ENCODE measurements at places on chromosomes 7 and 10.

DNA sequence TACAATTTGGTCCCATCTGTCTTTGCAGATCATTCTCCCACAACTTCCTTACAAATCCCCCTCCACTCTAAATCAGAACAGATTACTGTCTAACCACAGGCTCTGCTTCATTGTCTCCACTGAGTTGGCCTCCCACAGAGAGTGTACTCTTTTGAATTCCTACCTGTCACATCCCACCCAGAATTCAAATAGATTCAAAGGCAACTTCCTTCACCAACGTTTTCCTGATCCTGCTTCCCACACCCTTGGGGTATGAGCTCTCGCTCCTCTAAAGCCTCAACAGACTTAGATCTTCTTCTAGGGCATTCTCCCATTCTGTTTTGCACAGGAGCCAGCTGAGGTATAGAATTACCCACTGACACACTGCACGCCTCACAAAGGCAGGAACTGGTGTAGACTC lies 197.8 kb upstream of the CDCA7L start:
- DNase-seq, result no peak

GRCh38 chr7:123836656-123837055 lies 8.3 kb upstream of the HYAL4 start:
- no peak for DNase-seq

- no peak for DNase-seq
Observed at GRCh38 chr7:150401861-150402631, 22.9 kb downstream of the ZNF775 start.

GRCh38 chr10:95350830-95351228 lies 60.0 kb upstream of the PDLIM1 start:
- DNase-seq, result no peak

- DNase-seq, result no peak
Observed at GRCh38 chr7:67618556-67619162, 622.0 kb downstream of the TYW1 start.

DNA sequence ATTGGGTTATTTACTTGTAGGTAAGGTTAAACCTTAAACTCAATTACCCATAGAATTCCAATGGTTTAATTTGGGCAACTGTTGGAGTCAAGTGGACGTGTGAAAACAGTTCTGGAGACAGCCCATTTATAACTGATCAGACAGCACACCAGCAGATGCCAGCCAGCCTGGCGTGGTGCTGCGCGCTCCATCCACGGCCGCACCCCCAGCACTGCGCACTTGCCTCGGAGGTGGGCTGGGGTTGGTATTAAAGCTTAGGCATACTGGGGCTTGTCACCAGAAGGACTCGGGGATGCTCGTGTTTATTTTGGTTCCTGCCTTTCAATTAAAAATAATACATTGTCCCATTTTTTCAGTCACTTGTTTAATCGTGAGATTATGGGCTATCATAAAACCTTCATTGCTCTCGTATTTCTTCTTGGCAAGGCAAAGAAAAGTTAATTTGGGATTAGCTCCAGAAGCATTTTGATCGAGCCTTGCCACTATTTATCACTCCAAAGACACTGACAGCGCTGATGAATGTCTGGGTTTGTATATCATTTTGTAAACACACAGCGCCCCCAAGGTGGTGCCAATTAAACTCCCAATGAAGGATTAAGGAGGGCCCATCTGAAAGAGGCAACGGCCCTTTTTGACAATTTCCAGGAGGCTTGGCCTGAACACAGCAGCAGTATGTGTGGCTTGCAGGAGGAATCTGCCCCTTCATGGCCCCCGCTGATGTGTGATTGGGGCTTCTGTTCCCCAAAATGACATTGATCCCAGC lies 204.5 kb upstream of the CXCL12 start:
- DNase-seq, result no peak

DNA sequence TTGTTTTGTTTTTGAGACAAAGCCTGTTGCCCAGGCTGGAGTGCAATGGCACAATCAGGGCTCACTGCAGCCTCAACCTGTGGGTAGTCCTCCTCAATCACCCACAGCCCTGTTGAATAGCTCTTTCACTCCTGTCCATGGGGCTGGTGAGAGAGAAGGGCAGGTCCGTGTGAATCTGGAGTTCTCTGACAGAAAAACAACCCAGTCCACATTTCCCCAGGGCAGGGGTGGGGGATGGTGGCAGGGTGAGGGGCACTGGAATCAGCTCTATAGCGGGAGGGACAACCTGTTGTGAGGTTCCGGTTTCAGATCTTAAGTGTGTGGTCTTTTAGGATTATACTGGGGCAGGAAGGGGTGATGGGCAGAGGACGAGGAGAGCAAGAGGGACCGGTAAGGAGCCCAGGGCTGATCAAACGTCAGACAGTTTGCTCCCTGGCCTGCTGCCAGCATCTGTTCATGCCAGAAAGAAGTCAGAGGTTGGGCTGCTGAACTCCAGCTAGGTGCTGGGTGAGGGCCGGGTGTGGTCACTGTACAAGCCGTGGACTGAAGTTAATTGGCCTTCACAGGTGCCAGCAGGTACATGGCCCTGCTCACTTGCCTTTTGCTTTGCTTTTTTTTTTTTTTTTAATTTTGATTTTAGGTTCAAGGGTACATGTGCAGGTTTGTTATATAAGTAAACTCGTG lies 33.2 kb upstream of the MKRN1 start:
- DNase-seq, result no peak

DNA sequence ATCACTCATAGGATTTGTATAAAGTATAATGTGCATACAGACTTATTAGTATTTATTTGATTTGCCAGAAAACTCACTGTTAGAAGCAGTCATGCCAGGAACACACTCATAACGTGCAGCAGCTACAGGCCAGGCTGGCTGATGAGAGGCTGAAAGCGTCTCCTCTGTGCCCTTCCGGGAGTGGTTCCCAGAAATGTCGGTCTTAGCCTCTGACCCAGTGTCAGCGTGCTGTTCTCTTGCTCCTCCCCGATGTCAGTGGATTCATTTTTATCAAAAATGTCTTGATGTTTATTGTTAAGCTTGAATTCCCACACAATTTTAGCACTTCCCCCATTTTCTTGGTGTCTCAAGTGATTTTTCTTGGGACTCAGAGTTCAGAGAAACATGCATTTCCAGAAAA lies 33.3 kb upstream of the GARS1 start:
- DNase-seq, result no peak

DNA sequence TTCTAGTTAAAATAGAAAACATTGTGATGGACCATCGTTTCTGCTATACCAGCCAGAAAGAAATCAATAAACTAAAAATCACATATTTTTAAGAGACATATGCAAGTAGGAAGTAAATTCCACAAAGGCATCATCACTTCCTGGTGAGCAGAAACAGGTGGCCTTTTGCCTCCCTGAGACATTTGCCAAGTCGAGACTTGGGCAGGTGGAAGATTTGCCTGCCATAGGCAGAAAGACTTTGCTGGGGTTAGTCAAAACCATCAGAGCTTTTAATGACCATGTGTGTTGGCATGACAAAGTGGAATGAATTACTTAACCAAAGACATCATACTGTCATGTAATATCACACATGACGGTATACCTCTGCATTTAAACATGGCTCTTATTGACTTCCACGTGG lies 66.0 kb upstream of the FGL2 start:
- DNase-seq, result no peak
